ENCODE measurements at places on chromosomes 16 and 17.
A peak's percentile ranks its signal among the peaks of the same experiment; 100 is the strongest.

GRCh38 chr16:51163366-51163765 is 12.3 kb upstream of the SALL1 start:
- DNase-seq = no peak

DNA sequence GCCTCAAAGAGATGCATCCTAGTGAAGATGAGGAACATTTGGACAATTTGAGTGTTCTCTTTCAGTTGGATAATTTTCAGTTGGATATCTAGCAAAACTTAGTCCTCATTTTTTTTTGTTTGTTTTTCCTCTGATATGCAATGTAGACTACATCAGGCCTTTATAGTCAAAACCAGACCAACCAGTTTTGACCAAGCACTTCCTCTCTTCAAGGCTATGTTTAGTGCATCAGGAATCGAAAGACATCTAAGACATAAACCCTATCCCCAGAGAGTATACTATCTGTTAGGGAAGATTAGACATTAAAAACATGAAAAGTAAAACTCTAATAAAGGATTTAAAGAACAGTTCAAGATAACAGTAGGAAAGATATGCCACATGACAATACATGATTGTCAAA is 256.1 kb downstream of the IRX3 start:
- DNase-seq = no peak

- peak; percentile 16 for DNase-seq
Observed at GRCh38 chr17:40443988-40444899, 994 bp downstream of the IGFBP4 start.

- DNase-seq = no peak
Observed at GRCh38 chr16:29876217-29876593, 13.2 kb upstream of the CDIPT start.

GRCh38 chr16:85010931-85011845 is at the start of gene ZDHHC7:
TSS of gene ZDHHC7 (minus strand) at chr16:85011535. CDS start at chr16:84990618, 20,917 bp downstream.
- DNase-seq = peak; percentile 87

GRCh38 chr16:47695756-47696155 is 234.6 kb downstream of the PHKB start:
- no peak for DNase-seq

DNA sequence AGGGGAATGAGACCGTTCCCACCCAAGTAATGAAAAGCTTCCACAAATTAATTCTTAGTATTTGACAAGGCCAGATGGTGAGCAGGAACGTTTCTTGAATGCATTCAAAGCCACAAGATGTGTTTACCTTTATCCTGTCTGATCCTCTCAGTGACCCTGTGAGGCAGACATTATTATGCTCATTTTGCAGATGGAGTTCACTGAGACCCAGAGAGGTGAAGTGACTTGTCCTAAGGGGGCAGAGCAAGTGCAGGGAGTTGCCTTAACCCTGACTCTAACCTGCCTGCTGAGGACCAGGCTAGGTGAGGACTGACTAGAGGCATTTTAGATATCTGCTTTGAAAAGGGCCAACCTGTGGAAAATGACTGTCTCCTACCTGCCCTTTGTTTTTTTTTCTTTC is 156.7 kb downstream of the HAPSTR1 start:
- no peak for DNase-seq

DNA sequence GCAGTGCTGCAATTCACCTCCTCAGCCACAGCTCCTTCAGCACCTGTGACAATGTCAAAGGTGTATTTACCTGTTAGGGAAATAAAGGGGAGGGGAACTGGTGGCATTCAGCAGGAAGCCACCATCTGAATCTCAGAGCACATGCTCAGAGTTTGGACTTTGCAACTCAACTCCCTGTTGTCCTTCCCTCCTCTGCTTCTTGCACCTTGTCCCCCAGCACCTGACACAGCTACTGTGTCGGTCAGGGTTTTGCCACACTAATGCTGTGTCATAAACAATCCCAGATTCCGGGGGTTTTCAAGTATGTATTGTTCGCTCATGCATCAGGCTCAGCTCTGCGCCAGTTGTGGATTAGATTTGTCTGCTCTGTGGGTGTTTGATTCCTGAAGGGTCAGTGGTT is 43.7 kb downstream of the HSBP1 start:
- DNase-seq = no peak

- DNase-seq = peak; percentile 74
Observed at GRCh38 chr17:38428643-38429371, 543 bp downstream of the ARHGAP23 start.

GRCh38 chr16:83955218-83956130 is 2.4 kb downstream of the OSGIN1 start:
- no peak for DNase-seq

GRCh38 chr17:62652251-62653001 is 25.0 kb downstream of the MRC2 start:
- DNase-seq = peak; percentile 87

- DNase-seq = no peak
Observed at GRCh38 chr16:17365211-17365541, 105.6 kb downstream of the XYLT1 start.

DNA sequence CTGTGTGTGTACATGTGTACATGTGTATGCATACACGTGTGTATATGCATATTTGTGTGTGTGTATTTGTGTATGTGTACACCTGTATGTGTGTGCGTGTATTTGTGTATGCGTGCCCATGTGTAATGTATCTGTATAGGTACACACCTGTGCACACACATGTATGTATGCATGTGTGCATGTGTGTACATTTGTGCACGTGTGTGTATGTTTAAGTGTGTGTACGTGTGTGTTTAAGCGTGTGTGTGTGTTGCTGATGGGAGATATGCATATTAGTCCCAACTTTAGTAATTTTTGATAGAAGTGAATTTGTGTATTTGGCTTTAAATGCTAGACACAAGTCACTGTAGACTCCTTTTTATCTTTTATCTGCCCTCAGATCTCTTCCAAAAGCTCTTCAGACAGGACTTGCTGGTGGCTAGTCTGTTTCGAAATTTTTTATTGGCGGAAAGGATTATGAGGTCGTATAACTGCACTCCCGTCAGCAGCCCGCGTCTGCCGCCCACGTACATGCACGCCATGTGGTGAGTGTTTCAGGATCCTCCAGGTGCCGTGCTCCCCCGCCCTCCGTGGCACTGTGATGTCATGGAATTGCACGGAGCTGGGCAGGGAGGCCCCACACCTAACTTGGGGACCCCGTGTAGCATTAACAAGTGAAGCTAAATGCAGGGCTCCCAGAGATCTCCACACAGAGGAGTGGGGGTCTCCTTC is 168.8 kb upstream of the CHMP6 start:
- DNase-seq = no peak

GRCh38 chr17:80377798-80378197 is 37.2 kb upstream of the ENDOV start:
- no peak for DNase-seq

Measured in kidney tubule cell (primary cell).